ENCODE measurements at places on chromosomes 4 and X. TPM values are rescaled to one million over a fixed set of nuclear protein-coding genes. Genes with fewer than 3 reads are reported as not detected.

- H3K4me1 ChIP-seq = peaks cover 8% of the 10 kb centered on the region
- H3K4me3 ChIP-seq = no peak within 1 kb of the TSS
Measured at GRCh38 chrX:115560978-115561604, at the start of gene PLS3. TSS of gene PLS3 (plus strand) at chrX:115561174. CDS start at chrX:115610251, 49,077 bp downstream.

GRCh38 chr4:189202182-189202868 is 738.3 kb upstream of the FRG1 start:
- H3K27me3 ChIP-seq = no peaks in the 10 kb centered on the region
- no peaks in the 10 kb centered on the region for H3K4me1 ChIP-seq
- peak; percentile 20 for DNase-seq
- H3K27ac ChIP-seq = no peak overlapping the region

GRCh38 chr4:26050671-26051070 is 136.7 kb downstream of the SMIM20 start:
- H3K27me3 ChIP-seq = no peaks in the 10 kb centered on the region
- no peaks in the 10 kb centered on the region for H3K4me1 ChIP-seq
- no peak for DNase-seq
- H3K4me3 ChIP-seq = no peak overlapping the region
- H3K36me3 ChIP-seq = no peaks in the 10 kb centered on the region

USP51 gene
- 2.0 TPM for total RNA-seq
